Caki2 (cell line): ENCODE measurements at places on chromosomes 13 and 19.
A peak's percentile ranks its signal among the peaks of the same experiment; 100 is the strongest.

GRCh38 chr13:66826398-66826797, 403.7 kb downstream of the PCDH9 start:
- no peak for DNase-seq

- peak; percentile 24 for DNase-seq
These were observed 69.4 kb downstream of the PSPC1 start for GRCh38 chr13:19713186-19713965.

- DNase-seq: no peak
These were observed 3.0 kb downstream of the ADAMTSL5 start for GRCh38 chr19:1509602-1510441.

GRCh38 chr13:43661161-43661830, 125.5 kb downstream of the ENOX1 start:
- no peak for DNase-seq

- no peak for DNase-seq
These were observed 97.3 kb downstream of the GGACT start for GRCh38 chr13:100491164-100491842.

DNA sequence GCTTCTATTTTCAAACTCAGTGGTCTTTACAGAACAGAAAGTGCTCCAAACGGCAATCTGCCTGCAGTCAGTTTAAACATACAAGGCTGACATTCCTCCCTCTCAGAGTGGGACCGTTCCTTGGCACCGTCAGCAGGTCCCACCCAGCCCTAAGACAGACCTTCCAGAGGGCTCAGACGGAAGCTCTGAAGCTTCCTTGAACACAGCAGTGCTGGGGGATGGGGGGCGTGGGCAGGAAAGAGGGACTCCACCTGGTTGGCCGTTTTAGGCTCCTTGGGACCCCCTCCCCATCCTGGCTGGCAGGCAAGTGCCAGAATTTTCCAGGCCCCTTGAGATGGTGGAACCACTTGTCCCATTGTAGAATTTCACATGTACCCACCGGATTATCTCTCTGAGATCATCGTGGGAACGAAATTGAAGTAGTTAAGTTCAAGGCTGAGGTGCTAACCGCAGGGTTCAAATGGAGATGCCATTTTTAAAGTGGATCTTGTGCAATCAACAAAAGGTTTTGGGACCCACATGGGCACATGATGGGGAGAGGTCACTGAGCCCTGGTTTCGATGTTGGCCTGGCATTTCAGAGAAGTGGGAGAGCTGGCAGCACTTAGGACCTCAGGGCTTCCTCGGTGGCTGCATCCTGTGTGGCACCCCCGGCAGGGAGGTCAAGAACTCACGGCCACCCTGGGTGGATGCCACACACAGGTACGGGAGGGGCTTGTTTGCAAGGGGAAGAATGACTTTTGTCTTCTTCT, 46.2 kb downstream of the KLF2 start:
- no peak for DNase-seq

GRCh38 chr19:39832341-39833083, 1.4 kb downstream of the DYRK1B start:
- DNase-seq: no peak

DNA sequence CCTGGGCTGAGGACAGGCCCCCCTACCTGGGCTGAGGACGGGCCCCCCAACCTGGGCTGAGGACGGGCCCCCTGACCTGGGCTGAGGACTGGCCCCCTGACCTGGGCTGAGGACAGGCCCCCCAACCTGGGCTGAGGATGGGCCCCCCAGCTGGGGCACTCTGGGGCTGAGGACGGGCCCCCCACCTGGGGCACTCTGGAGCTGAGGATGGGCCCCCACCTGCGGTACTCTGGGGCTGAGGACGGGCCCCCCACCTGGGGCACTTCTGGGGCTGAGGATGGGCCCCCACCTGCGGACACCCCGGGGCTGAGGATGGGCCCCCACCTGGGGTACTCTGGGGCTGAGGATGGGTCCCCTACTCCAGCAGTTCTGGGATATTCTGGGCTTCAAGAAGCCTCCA, 65.5 kb downstream of the RASA3 start:
- no peak for DNase-seq

GRCh38 chr19:33465834-33466233, 55.8 kb downstream of the PEPD start:
- DNase-seq: no peak

DNA sequence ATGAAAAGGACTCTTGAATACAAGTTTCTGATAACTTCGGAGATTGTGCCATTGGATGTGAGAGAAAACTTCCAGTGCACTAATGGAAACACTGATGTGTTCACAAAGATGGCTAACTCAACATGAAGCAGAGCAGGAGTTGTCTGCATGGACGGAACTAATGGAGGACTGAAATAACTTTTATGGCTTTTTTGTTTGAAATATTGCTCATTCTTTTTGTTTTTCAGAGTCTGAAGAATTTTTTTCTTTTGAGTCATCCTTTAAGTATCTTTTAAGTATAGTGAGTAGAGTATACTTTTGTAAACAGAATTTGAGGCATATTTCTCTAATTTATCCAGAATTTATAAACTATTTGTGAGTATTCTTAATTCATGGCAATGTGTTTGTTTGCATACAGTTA, 25.7 kb downstream of the CRYL1 start:
- DNase-seq: no peak

DNA sequence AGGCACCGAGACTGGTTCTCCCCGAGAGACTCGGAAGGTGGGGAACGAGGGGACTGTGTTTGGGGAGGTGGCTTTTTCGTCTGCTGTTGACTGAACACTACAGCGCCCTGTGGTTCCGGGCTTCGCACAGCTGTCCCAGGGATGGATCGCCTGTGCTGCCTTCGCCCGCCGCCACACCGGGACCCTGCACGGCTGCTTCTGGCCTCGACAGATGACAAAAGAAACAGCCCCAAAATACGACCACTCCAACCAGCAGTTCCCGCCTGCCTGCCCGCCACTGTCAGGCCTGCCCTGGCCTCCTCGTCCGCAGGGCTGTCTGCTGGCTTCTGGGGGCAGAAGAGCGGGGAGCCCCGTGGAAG, 13.3 kb upstream of the GNA15 start:
- DNase-seq: no peak

DNA sequence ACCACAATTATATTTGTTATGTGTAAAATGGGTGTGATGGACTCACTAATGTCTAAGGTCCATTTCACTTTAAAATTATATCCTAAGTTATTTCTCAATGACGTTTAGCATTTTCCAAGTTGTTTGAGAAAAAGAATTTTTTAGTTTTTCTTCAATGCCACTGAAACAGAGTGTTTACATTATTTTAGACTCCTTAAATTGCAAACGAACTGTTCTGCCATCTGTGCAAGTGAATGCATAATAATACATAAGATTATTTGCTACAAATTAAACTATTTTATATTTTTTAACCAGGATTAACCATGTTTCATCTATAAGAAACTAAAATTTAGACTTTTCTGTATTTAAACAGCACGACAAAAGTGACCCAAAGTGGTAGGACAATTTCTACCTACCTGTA, 425.4 kb downstream of the NDFIP2 start:
- DNase-seq: no peak

GRCh38 chr19:33413426-33413725, 39.9 kb downstream of the CEBPG start:
- no peak for DNase-seq

- DNase-seq: no peak
These were observed 114.4 kb downstream of the TNFRSF19 start for GRCh38 chr13:23684647-23685046.

- DNase-seq: no peak
These were observed 390.3 kb upstream of the ZNF507 start for GRCh38 chr19:31955061-31955460.

DNA sequence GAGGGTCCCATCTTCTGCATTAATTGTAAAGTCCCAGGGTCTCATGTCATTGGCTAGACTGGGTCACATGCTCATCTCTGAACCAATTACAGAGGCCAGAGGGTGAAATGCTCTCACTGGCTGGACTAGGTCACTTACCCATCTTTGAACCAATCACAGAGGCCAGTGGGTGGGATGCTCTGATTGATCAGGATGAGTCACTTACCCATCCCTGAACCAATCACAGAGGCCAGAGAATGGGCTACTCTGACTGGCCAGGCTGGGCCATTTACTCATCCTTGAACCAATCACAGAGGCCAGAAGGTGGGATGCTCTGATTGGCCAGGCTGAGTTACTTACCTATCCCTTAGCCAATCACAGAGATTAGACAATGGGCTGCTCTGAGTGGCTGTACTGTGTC, 5.3 kb downstream of the MISP start:
- peak; percentile 59 for DNase-seq

DNA sequence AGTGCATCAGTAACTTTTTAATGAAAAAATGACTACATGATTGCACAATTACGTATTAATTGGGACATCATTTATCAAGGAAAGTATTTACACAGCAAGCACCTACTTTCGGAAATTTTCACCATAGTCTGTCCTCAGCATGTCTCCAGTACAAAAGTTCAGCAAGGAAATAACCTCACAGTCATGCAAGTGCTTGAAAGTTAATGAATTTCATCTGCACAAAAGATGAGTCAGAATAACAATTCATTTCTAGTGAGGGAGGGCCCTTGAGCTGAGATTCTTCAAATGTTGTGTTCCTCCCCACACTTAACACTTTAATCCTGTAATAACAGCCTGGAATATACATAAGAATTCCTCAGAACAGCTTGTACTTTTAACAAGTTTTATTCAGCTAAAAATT, 49.0 kb upstream of the OXGR1 start:
- DNase-seq: no peak

DNA sequence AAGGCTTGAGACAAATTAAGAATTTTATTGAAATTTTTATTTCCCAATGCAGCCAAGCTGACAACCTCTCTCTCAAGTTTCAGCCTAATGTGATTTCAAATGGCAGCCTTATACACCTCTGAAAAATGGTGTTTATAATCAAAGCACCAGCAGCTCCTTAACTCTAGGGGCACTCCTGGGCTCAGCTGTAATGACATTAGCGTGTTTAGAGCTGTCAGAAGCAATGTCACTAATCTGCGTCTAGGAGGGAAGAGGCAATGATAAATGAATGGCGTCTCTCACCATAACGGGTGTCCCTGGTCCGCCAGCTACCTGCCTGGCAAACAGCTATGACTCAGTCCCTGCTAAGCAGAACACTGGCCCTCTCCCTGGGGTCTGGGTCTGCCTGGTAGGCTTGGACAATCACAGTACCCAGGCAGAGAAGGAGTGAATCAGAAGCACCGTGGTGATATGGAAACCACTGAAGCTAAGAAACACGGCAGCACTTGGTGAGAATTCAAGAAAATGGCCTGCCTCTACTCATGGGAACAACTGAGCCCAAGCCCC, 131.8 kb upstream of the VSTM2B start:
- no peak for DNase-seq

GRCh38 chr13:93270769-93271742, 44.4 kb downstream of the GPC6 start:
- DNase-seq: no peak

- DNase-seq: no peak
These were observed 893.4 kb upstream of the MIR17HG start for GRCh38 chr13:90454002-90454636.

- no peak for DNase-seq
These were observed 5.7 kb downstream of the LHB start for GRCh38 chr19:49011194-49011593.

DNA sequence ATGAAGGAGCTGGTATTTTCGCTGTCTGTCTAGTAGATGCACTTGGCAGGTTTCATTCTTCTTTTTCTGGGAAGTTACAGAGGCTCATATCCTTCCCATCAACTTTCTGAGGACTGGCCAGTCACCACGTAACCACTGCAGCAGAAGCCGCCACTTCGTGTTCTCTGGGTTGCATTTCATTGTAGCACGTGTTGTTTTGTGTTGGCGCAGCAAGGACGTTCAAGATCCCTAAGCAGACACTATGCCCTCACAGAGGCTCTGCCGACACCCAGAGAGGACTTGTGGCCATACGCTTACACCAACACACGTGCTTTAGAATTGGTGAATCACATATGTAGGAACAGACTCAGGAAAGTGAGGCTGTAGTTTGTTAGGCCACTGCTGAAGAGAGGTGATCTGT, 42.2 kb upstream of the TEX29 start:
- DNase-seq: no peak

DNA sequence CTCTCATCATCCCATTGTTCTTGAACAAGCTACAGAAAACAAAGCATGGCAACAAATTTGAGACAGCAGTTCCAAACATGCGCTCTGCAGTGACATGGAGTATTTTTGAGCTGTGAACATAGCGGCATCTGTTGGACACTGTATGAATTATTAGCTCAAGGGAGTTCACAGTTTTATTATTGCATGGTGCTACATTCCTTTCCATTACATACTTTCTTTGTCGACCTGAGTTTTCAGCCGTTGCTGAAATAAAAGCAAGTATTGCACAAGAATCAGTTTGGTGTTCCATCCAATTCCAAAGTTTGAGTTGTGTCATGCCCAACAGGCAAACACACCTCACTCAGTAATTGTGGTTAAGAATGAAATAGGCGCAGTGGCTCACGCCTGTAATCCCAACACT, 30.1 kb upstream of the METTL21C start:
- peak; percentile 61 for DNase-seq

DNA sequence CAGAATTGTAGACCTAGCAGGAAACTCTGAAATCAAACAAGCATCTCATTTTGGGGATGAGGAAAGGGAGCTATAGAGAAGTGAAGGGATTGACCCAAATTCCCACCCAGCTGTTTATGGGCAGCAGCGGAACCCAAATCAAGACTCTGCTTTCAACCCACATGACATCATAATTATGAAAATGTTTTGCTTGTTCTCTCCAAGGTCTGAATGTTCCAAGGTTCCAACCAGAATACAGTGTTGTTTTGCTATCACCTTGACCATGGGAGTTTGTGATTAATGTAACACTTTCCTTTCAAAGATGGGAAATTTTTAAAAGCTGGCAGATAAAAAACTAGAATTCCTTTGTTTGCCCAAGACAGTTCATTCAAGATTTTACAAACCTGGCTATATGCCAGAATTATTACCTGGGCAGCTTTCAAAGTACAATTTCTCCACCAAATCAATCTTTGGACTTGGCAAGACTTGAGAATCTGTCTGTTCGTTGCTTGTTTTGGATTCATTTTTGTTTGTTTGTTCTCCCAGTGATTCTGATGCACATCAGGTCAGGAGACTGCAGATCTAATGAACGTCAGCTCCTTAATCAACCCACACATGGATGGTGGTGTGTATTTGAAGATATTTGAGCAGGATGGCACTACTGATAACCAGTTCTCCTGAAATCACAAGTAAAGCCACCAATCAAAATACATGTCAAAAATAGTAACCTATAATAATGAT, 322.7 kb downstream of the FOXO1 start:
- DNase-seq: no peak

DNA sequence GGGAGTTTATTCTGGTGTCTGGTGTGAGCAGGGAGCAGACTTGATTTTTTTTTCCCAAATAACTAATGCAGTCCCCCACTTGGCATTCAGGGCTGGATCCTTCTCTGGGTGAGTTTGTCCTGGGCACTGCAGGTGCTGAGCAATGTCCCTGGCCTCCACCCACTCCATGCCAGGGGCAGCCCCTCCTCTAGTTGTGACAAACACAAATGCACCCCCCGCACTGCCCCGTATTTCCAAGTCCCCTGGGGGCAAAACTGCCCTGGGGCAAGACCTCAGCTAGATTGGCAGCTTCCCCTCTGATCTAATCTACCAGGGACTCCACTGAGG, 6.4 kb downstream of the MOB3A start:
- DNase-seq: no peak
